ENCODE measurements at places on chromosomes 16 and 17. TPM values are rescaled to one million over a fixed set of nuclear protein-coding genes. Genes with fewer than 3 reads are reported as not detected.

The TAT gene
- 3.9 TPM for total RNA-seq

The ASGR1 gene
- 59.6 TPM for total RNA-seq

The OR1F1 gene
- not detected for total RNA-seq

The IRX6 gene
- 0.10 TPM for total RNA-seq

The IGSF6 gene
- 0.70 TPM for total RNA-seq

The EVI2A gene
- total RNA-seq, result 0.10 TPM

The TMEM235 gene
- not detected for total RNA-seq

The P2RX1 gene
- total RNA-seq, result 0.20 TPM

The ENPP7 gene
- total RNA-seq, result 22.2 TPM

The ACSM2B gene
- 32.5 TPM for total RNA-seq

The C17orf50 gene
- not detected for total RNA-seq

The NR1D1 gene
- 3.0 TPM for total RNA-seq

The KRT24 gene
- 0.92 TPM for total RNA-seq

The KRT40 gene
- total RNA-seq, result 0.33 TPM

The ARRB2 gene
- total RNA-seq, result 15.3 TPM

The RAB11FIP4 gene
- 36.7 TPM for total RNA-seq

The LRRC46 gene
- not detected for total RNA-seq

The EPOP gene
- total RNA-seq, result 0.92 TPM

The BAHCC1 gene
- total RNA-seq, result 6.6 TPM

The MARVELD3 gene
- 37.7 TPM for total RNA-seq

The SEPTIN1 gene
- total RNA-seq, result not detected

The TNFRSF17 gene
- total RNA-seq, result not detected

The RNF222 gene
- total RNA-seq, result not detected

The GSE1 gene
- total RNA-seq, result 43.5 TPM

The CBFA2T3 gene
- total RNA-seq, result 0.07 TPM

The KRT33A gene
- not detected for total RNA-seq

The ULK2 gene
- total RNA-seq, result 18.0 TPM

The PIMREG gene
- total RNA-seq, result 5.4 TPM

The ITGAD gene
- not detected for total RNA-seq

The CHST4 gene
- total RNA-seq, result 0.28 TPM
